ENCODE measurements at places on chromosomes 2 and 18.

GRCh38 chr18:26225022-26225693, 1.1 kb upstream of the TAF4B start:
- DNase-seq = no peak

- DNase-seq = no peak
Observed at GRCh38 chr2:19292007-19292406, 66.4 kb downstream of the OSR1 start.

DNA sequence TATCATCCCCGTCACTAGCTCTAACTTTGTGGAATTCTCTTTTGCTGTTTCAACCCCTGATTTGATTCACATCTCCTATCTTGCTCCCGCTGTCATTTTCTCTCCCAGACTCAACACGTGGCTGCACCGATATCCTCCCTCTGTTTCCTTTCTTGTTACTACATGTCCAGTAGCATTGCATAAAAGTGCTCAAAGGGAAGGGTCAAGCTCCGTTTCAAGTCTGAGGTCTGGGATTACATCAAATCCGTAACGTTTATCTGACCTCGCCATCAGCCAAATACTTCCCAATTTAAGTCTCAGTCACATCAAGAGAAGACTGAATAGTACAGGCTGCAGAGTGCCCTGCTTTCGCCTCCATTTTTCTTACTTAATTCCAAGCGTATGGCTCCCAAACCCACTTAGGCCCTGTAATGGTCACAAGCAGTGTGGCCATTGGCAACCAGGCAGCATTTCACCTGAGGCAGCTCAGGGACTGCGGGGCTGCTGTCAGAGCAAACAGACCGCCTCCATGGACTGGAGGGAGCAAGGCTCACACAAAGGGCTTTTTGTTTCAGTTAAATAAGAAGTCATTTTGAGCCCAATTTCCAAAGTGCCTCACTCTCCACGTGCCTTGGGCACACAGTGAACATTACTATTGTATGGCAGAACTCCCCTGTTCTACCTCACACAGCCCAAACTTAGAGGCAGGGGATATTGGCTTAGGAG, 217.8 kb downstream of the BCL11A start:
- no peak for DNase-seq

DNA sequence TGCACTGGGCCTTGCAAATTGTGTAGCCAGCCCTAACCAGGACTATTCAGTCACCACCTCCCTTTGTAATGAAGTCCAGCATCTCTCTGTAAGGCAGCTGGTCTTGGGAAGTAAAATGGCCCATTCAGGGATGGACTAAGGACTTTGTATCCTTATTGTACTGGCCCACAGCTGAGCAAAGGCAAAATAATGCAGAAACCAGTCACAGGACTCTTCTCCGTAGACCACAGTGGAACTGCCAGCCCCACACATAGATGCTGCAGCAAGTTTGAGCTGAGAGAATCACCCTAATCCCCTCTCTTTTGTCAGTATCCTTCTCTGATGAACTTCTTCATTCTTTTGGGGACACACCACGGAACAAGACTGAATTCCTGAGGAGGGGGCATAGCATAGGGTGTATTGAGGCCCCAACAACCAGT, 73.6 kb upstream of the RTN4 start:
- DNase-seq = no peak

- DNase-seq = peak; percentile 62
Observed at GRCh38 chr18:596288-596881, 403 bp upstream of the CLUL1 start.

GRCh38 chr2:157255746-157256145, 1.8 kb upstream of the GALNT5 start:
- no peak for DNase-seq

- no peak for DNase-seq
Observed at GRCh38 chr2:11577101-11577883, 43.4 kb downstream of the GREB1 start.

GRCh38 chr2:53432936-53433335, 334.7 kb upstream of the CHAC2 start:
- no peak for DNase-seq

GRCh38 chr2:144358979-144359541, 160.9 kb downstream of the ZEB2 start:
- DNase-seq = peak; percentile 64

- no peak for DNase-seq
Observed at GRCh38 chr18:49486606-49486952, 455 bp downstream of the C18orf32 start.

- no peak for DNase-seq
Observed at GRCh38 chr2:67991456-67991855, 71.3 kb downstream of the C1D start.

DNA sequence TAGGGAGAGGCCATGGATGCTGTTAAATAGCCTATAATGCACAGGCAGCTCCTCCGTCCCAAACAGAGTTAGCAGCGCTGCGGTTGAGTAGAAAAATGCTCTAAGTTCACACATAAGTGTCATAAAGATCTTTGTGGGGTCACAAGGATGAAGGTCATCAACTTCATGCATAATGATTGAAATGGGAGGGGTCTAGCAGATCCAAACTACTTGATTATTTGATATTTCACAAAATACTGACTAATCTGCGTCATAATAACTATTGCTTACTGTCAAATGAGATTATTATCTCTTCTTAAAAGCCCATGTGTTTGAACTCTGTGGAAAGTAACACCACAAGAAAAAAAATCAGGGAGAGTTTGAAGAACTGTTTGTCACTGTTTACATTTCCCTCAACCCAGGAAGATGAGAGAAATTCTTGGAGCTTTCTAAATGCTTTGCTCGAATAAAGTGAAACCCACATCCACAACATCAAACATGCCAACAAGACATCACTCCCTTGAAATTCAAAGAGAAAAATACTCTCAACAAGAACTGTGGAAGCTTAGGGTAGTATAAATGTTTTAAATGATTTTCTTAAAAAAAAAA, 50.5 kb upstream of the CREB1 start:
- no peak for DNase-seq

- DNase-seq = no peak
Observed at GRCh38 chr2:32993005-32993539, 46.3 kb downstream of the LTBP1 start.

DNA sequence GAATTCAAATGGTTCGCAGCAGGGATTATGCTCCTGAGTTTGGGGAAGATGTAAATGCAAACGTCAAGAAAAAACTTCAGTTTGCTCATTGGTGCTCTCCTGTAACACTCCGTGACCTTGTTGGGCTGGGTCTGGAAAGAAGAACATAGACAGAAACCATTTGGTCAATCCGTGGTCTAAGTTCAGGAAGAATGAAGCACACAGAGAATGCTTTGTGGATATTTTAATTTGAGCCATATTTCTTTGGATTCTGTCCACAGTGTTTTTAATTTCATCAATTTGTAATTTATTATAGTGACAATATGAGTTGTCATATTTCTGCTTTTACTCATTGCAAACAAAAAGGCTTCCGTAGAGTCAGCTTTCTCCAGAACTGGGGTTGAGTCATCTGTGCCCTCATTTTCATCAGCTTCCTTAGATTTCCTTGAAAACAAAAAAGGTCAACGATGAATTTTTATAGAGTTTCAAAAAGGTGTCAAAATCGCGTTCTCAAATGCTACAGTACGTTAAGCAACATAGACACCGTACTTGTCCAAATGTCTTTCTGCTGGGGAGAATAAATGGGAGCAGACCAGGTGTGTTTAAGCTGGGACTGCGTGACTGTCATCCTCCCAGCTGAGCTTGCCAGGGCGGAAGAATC, 606.4 kb downstream of the RNF144A start:
- no peak for DNase-seq

GRCh38 chr2:74186038-74186437, 7.4 kb upstream of the MOB1A start:
- peak; percentile 69 for DNase-seq

DNA sequence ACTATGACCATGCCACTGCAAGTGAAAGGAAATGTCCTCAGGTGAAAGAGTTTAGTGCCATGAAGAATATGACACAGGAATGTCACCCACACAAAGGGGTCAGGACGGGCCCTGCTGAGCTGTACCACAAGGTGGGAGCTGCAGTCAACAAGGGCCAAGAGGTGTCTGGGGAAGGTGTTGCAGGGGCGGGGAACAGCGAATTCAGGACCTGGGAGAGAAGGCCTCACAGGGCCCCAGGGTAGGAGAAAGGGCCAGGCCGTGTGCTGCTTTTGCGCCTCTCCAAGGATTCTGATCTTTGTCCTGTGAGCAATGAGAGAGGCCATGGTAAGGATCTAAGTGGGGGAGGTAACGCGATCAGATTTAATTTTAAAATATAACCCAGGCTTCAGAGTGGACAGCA, 23.6 kb downstream of the CYB5A start:
- DNase-seq = no peak

DNA sequence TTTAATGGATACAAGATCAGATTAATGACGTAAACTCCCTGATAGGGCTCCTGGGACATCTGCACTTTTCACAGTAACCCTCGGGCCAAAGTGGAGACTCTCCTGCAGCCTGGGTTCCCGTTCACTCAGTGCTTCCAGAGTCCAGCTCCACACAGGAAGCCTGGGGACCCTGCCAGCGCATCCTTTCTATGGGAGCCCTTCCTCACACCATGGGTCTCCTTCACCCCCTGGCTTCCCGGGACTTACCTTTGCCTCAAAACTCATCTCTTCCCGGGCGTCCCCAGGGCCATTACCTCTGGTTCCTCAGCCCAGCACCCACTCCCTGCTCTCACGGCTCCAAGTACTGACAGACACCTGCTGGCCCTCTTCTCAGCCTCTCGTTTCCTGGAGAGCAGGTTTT, 40.7 kb upstream of the KLF11 start:
- DNase-seq = no peak

GRCh38 chr2:164697688-164698461, 76.6 kb upstream of the GRB14 start:
- no peak for DNase-seq

- DNase-seq = no peak
Observed at GRCh38 chr2:64809216-64809615, 155.5 kb upstream of the SERTAD2 start.

GRCh38 chr2:71923887-71924533, 223.7 kb downstream of the CYP26B1 start:
- DNase-seq = peak; percentile 74

GRCh38 chr2:54468673-54469072, 12.5 kb downstream of the SPTBN1 start:
- no peak for DNase-seq

DNA sequence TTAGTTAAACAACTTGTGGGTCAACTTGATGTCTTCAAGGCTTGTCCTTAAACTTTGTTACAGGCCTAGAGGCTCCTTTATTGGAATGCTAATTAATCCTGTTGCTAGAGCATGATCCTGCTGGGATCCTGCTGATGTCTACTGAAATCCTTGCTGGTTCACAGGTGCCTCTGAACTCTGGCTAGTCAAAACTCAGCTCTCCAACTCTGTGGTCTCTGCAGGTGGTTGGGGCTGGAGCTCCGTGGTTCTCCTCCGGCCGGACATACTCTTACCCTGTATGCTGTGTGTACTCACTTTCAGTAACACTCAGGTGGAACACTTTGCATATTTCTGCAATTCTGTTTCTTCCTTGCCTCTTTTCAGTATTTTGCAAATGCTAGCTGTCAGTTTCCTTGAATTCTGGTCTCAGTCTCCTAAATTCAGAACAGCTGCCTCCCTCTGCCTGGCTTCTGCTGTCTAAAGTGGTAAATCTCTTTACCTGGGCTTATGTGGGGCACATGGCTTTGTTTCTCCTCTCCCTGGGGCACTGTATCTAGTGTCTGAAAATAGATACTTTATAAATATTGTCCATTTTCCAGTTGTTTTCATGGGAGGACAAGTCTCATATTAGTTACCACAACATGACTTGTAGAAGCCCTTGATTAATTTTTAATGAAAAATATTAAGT, 113.0 kb downstream of the ATP9B start:
- no peak for DNase-seq

DNA sequence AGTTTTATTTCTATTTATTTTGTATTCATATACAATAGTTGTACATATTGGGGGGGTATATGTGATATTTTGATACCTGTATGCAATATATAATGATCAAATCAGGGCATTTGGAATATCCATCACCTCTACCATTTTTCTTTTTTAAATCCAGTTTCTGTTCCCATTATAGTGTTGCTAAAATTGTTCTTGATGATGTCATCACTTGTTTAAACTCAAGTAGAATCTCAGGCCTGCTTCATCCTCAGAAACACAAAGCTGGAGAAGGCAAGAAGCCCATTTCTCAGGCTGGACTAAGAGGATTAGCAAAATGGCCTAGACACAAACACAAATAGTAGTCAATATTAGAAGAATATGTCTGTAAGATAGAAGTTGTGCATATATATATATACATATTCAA, 747.1 kb upstream of the ACVR2A start:
- DNase-seq = no peak

DNA sequence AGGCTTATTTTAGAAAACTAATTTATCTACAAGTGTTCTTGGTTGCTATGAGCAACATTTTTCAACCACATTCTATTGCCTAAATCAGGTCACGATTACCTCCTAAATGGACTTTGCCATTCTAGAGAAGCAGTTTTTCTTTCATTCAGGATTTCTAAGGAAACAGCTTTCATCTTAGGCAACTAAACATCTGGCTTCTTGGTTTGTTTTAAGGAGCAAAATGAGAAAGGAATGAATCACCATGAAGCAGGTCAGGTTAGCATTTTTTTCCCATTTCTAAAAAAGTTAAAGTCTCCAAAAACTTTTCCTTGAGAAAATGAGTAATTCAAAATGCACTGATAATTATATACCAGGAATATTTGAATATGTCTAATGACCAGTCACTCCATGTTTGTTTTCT, 114.8 kb downstream of the GAREM1 start:
- DNase-seq = no peak

- DNase-seq = no peak
Observed at GRCh38 chr2:20537423-20538307, 90.8 kb downstream of the RHOB start.
